ENCODE measurements at places on chromosomes 3 and 15.

GRCh38 chr3:10976770-10977169 lies 15.8 kb upstream of the SLC6A1 start:
- DNase-seq: no peak

- no peak for DNase-seq
These were observed 26.5 kb downstream of the P3H2 start for GRCh38 chr3:190094160-190094718.

DNA sequence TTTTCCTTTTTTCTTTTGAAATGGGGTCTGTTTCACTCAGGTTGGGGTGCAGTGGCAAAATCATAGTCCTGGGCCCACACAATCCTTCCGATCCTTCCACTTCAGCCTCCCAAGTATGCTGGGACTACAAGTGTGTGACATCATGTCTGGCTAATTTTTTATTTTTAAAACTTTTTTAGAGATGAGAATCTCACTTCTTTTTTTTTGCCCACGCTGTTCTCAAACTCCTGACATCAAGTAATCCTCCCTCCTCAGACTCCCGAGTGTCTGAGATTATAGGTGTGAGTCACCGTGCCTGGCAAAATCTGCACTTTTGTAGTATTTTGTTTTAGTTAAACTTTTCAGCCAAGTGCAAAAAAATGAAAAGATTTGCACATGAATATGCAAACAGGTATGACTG lies 171.0 kb downstream of the FNDC3B start:
- DNase-seq: no peak

DNA sequence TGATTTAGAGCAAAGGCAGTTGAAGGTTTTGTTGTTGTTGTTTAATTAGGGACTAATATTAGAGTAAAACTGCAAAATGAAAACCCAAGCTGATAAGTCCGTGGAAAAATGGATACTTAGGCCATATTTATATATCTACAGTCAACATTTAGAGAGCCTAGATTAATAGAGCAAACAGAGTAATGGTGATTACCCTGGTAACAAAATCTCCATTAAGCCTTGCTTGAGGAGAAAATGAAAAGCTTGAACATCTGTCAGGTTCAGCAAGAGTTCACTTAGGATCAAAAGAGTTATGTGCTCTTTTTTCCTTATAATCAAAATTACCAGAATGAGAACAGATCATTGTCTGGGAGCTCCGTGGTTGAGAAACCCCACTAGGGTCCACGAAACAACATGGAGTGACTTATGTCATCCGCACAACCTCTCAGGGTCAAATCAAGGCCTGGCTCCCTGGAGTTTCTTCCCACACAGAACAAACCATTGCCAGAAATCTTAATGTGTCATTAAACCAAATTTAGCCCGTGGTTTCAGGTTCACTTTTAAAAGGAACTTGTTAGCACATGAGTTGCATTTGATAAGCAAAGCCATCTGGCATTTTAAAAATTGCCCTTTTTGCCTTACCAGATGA lies 381.2 kb downstream of the GABRB3 start:
- DNase-seq: no peak

DNA sequence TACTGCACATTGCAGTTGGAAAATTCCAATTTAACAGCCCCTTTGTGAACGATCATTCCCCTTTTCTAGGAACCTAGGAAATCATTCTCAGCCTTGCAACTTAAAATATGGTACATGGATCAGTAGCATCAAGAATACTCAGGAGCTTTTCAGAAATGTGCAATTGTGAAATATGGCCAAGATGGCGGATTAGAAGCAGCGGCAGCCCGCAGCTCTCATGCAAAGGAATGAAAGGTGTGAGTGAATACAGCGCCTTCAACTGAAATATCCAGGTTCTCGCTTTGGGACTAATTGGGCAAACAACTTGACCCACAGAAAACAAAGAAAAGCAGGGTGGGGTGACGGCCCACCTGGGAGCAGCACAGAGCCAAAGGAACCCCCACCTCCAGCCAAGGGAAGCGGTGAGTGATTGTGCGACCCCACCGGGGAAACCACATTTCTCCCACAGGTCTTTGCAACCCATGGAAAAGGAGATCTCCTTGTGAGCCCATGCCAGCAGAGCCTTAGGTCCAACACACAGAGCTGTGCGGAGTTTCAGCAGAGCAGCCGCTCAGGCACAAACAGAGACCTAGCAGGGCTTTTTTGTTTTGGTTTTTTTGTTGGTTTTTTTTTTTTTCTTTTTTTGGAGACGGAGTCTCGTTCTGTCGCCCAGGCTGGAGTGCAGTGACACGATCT lies 7.6 kb upstream of the AVEN start:
- DNase-seq: no peak

DNA sequence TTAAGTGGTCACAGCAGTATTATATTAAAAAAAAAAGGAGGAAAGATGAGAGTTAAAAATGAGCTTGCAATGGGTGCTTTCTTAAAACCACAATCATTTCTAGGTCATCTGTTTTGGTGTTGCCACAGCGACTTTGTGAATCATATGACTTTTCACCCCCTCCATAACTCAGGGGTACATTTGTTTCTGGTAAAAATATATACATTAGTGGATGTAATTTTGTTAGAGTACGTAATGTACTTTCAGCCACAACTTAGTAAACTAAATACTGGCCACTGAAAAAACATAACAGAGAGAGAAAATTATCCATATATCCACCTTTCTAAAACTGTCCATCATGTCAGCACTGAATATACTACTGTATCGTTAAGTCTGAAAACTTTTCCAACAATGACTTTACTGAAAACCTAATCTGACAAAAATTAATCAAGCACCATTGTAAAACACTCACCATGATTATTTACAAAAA lies 3.4 kb downstream of the ANKRD28 start:
- DNase-seq: no peak

DNA sequence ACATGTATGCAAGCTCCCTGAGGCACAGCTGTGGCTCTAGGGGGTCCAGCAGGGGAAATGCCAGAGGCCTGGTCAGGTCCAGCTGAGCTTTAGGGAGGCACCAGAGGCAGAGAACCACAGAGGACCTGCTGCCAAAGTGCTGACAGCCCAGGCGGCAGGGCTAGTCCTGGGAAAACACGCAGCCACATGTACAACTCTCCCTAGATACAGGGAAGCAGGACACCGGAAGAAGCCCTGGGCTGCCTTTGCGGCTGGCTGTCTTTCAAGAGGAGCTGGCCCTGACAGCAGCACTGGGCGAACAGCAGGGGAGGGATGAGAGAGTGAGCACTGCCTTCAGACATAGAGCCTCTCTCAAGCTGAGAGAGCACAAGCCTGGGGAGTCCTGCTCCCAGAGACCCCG lies 40.7 kb downstream of the RFT1 start:
- DNase-seq: no peak

DNA sequence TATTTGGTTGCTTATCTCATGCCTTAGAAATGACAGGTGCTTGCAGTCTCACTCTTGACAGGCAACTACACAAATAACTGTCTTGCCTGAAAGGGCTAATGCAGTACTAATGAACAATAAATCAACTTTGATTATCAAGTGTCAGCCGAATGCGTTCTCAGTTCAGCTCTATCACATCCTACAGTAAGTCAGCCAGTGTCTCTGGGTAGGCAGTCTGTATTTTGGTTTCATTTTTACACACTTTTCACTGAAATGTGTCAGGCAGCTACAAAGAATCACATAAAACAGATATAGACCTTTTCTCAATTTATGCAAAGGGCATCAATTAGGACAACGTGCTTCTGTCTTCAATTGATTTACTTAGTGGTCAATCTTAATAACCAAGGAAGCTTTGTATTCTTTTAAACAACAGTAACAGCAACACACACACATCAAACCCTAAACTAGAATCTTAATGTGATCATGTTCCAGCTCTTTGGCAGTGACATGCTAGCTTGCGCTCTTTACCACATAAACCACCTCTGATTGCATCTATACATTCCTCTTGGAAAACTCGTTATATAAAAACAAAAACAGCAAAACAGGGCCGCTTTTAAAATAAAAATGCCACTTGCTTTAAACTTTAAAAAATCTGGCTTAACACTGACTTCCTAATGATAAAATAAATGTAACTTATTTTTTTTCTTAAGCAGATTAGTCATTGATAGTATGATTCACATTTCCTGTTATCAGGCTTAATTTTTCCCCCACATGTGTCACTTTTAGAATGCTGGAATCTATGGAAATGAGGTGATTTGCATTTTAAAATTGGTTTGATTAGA lies 520.4 kb downstream of the FOXP1 start:
- DNase-seq: no peak

- peak; percentile 91 for DNase-seq
These were observed 400.9 kb downstream of the SHQ1 start for GRCh38 chr3:72447059-72447946.

- DNase-seq: no peak
These were observed 202.3 kb downstream of the CADPS start for GRCh38 chr3:62672988-62673313.

DNA sequence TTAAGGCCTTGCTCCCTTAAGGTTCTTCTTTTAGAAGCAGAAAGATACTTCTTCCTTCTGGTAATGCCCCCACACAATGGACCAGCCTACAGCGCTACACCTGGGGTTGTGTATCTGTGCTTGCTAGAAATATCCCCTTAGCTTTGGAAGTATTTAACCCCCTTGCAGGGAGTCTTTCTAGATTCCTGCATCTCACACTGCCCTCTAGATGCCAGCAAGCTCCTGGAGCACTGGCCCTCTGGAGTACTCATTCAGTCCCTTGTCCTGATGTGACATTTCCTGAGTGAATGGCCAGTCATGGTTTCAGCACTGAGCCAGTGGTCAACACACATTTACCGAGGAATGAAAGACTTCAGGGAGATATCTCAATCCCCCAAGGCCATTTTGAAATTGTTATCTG lies 30.4 kb upstream of the RBP2 start:
- DNase-seq: no peak

DNA sequence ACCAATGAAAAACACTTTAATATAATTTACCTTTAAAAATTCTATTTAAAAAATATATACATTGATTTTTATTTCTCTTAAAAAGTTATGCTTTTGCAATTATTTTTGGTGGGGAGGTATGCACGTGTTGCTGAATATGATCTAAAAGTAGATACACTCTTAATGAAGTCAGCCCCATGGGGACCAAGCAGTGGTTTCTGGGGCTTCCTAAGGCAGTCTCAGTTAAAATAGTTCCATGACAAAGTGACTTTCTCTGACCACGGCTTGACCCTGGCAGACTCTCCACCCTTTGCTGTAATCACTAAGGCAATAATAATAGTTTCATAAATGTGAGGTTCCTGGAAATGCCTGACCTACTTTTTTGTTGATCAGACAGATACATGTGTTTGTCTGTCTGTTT lies 50.4 kb downstream of the CCR4 start:
- no peak for DNase-seq

DNA sequence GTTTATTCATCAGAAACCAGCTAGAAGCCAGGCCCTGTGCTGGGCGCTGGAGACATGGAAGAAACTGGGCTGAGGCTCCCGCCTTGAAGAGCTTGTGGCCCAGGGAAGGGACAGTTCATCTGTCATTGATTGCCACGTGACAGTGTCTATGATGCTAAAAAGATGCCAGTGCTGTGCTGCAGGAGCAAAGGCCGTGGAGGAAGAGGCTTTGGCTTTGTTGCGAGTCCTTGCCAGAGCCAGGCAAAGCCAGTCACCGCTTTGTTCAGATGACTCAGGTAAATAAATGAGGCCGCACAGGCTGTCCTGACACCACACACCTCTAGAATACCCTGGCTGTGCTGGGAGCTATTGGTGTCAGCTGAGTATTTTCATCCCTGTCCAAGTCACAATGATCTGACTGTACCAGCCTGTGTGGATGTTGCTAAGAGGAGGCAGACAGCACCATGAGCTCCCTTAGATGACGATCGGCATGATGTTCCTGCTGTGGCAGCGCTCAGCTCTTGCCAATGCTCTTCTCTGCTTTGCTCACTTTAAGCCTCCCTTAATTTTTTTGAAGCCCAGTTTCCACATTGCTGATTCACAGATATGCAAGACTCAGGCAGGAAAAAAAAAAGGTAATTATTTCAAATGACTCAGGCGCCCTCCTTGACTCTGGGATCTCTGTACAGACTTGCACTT lies 77.5 kb downstream of the CCNL1 start:
- no peak for DNase-seq

- no peak for DNase-seq
These were observed 115.5 kb downstream of the ADCY5 start for GRCh38 chr3:123333401-123333800.

DNA sequence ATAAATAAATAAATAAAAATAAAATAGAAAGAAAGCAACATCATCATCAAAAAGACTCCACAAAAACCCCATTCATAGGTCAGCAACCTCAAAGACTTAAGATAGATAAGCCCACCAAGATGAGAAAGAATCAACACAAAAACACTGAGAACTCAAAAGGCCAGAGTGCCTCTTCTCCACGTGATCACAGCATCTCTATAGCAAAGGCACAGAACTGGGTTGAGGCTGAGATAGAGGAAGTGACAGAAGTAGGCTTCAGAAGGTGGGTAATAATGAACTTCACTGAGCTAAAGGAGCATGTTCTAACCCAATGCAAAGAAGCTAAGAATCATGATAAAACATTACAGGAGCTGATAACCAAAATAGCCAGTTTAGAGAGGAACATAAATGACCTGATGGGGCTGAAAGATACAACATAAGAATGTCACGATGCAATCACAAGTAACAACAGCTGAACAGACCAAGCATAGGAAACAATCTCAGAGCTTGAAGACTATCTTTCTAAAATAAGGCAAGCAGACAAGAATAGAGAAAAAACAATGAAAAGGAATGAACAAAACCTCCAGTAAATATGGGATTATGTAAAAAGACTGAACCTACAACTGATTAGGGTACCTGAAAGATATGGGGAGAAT lies 26.4 kb downstream of the GNB5 start:
- no peak for DNase-seq

DNA sequence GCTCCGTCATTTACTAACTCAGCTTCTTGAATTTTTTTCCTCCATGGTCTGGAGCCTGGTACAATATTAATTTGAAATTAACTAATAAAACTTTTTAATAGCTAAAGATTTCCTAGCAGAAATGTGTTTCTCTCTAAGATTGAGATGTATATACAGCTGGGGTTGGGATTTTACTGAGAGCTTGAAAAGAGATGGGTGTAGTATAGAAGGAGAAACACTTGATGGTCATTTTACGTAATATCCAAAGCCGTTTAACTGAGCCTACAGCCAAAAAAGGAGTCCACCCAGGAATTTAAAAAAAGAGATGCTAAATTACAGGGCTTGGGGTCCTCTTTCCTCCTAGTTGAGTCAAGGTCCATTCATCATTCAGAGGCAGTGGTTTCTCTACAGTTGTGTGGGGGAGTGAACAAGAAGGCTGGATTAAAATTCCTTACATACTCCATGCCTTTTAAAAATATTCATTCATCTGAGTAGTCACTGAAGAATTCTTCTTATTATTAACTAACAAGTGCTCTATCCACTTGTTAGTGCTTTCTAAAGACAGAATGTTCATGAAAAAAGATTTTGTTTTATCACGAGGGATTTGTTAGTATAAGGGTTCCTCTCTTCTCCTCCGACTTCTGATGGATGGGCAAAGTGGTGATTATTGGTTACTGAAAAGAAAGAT lies 255.3 kb upstream of the IL12A start:
- no peak for DNase-seq

DNA sequence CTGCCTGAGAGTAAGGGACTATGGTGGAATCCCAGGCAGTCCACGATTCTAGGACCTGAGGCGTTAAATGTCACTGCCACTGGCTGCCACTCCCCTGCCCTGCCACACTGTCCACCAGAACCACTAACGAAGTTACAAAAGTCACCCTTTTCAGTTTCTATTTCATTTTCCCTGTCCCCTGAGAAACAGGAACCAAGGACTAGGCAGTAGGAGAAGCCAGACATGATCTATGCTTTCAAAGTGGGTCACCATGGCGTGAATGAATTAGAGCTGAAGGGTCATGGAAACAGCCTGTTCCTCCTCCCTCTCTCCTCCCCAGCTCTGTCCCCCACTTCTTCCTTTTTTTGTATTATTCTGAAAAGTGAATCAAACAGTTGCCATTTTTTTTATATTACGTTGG lies 9.1 kb upstream of the ADPRH start:
- DNase-seq: no peak
